Activated naive CD4-positive, alpha-beta T cell (primary cell): ENCODE measurements at places on chromosomes 1 and 21.
A peak's percentile ranks its signal among the peaks of the same experiment; 100 is the strongest.

- DNase-seq, result no peak
These were observed 175.9 kb downstream of the PAPPA2 start for GRCh38 chr1:176638713-176639526.

DNA sequence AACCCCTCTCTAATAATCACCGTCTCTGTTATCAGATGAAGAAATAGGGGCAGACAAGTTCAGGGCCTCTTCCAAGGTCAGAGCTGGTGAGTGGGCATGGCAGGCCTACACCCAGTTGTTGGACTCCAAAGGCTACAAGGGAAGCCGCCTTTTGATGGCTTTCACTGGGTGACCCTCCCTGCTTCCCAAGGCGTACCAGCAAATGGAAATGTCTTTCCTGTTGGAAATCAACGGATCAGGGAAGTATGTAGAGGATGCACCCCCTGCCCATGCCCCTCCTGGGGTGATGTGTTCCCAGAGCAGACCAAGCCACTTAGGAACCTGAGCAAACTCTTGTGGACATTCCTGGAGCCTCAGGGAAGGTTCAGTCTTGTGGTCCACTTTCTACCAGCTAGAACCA is 47.4 kb downstream of the LGR6 start:
- no peak for DNase-seq

DNA sequence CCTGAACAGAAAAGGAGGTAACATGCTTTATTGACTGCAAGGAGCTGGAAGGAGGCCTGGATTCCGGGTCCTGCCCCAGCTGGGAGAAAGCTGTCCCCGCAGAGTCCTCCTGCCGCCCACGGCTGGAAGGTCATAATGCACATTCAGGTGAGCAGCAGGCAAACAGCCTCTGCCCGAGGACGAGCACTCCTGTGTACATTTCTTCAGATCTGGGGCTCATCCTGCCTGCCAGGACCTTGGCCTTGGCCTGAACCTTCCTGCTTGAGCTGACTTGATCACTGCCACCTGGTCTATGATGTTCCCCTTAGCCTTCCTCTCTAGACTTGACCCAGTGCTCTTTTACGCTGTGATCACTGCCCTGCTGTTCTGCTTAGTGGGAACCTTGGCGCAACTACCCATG is 17.9 kb upstream of the ZNF436 start:
- DNase-seq, result no peak

DNA sequence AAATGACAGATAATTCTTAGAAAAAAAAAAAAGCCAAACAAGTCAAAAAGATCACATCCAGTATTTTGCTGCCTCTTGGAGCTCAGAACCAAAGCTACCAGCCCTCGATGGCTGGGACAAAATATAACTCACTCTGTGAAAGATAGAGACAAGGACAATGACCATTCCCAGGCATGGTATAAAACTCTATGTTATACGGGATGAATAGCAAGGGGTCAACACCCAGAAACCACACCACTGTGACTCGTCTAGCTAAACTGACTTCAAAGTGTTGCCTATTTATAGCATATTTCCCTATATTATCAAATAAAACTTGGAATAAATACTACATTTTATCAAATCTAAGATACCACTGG is 10.1 kb downstream of the TMEM63A start:
- no peak for DNase-seq

DNA sequence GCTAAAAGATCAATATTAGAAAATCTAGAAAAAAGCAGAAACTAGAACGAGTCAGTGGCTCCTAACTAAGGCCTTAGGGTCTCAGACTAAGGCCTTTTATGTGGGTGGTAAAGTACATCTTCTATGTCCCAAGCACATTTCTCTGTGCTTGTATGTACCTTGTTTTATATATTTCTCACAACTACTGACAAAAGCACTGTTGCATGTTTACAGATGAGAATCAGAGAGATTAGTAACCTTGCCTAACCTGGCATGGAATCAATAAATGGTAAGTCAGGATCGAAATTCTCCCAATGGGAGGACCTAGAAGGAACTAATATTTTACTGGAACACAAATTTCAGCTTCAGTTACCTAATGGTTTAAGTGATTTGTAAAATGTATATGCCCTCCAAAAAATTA is 160.9 kb downstream of the FGGY start:
- no peak for DNase-seq

DNA sequence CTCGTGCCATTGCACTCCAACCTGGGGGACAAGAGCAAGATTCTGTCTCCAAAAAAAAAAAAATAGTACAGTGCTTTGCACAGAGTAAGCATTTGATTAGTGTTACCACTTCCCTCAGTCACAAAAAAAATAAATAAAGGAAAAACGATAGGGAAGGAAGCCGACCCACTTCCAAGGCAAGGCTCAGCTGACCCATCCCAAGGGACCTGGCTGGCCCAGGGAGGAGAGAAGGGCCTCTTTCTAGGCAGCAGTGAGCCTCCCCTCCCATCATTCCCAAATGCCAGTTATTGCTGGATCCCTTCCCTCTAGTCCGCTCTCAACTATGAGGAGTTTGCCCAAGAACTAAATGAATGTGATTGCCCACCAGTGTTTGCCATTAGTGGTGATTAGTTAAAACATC is 77.8 kb downstream of the TMEM53 start:
- no peak for DNase-seq

DNA sequence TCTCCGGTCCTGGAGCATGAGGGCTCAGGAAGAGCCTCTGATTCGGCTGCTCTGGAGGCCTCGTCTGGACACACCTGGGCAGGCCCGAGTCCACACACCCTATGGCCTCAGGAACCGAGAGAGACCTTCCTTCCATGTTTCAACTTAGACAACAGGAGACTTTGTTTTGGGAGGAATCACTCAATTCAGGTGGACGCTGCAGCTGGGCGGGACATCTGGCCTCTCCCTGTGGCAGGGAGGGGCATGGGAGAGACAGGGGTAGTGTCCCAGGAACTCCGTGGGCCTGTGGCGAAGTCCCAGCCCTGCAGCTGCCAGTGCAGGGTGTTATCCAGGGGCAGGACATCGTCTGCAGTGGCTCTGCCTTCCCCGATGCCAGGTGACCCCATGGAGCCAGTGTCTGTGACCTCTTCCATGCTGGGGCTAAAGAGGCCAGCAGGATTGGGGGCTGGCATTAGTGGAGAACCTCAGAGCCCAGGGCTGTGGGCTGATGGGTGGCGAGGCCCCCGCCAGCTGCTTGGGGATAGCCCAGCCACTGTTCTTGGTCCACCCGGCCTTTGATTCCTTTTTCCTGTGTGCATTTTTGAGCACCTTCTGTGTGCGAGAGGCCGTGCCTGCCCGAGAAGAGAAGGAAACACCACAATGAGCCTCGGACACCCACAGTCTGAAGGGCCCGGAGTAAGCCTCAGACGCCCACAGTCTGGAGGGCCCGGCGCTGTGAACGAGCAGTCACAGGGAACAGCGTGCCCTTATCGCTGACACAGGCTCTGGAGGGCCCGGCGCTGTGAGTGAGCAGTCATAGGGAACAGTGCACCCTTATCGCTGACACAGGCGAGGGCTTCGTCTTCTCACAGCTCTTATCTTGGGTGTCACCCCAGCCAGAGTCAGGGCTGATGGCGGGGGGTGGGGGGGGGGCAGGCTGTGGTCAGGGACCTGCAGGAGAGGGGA is 6.2 kb downstream of the COL18A1 start:
- no peak for DNase-seq

- no peak for DNase-seq
These were observed 242.5 kb upstream of the SGIP1 start for GRCh38 chr1:66291531-66291864.

GRCh38 chr1:84918726-84919336 is 25.8 kb upstream of the LPAR3 start:
- no peak for DNase-seq

GRCh38 chr1:225371366-225372010 is 56.4 kb downstream of the LBR start:
- DNase-seq, result no peak

DNA sequence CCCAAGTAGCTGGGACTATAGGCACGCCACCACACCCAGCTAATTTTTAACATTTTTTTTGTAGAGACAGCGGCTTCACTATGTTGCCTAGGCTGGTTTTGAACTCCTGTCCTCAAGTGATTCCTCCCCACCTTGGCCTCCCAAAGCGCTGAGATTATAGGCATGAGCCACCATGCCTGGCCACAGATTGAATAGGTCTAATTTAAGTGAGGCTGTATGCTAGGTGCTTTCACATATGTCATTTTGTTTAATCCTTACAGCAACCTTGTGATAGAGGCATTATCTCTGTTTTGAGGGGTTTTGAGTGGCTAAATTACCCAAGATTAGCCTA is 7.2 kb downstream of the INTS3 start:
- DNase-seq, result no peak

GRCh38 chr1:111814305-111814628 is 58.6 kb downstream of the DDX20 start:
- no peak for DNase-seq

GRCh38 chr1:70979881-70980280 is 67.7 kb downstream of the PTGER3 start:
- no peak for DNase-seq

DNA sequence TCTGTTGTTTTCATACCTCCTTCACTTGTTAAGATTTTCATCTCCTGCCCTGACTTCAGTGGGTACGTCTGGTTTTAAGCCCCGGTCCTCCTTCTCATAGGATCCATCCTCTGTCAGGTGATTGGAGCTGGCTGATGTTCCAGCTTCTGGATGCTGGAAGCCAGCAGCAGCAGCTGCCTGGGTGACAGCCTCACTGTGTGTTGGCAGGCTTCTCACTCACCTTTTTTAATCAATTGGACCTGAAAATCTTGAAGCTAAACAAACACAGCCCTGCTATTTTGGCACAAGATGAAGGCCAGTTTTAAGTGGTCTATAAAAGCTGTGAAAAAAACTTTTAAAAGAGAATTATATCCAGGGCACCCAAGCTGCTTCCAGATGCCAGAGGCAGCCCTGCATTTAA is 181.0 kb downstream of the DISC1 start:
- DNase-seq, result no peak

- DNase-seq, result peak; percentile 56
These were observed 30.9 kb downstream of the SNAP47 start for GRCh38 chr1:227766015-227766634.

DNA sequence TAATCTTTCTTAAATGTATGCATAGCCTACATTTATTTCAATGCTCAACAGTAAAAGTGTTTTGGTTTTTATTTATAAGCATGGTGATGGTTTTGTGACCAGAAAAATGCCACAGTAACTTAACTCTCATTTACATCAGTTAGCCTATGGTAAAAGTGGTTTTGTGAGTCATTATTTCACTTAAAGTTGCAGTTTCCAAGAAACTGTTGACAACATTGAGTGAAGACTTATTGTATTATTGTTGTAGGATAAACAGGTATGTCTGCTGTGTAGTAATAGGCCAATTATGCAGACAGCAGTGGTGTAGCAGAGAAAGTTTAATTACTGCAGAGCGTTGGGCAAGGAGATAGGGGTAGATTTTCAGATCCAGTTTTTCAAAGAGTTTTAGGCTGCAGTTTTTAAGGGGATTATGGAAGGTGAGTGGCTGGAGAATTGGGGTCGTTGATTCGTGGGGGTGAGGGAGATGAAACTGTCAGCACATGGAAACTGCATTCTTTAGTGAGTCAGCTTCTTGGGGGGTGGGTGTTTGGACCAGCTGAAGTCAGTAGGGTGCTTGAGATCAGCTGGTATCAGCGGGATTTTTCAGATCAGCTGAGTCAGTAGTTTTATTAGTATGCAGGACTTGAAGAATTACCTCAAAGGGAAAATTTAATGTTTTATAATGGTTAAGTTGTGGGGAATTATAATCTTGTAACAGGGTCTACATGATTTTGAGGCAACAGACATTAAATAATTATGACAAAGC is 168.7 kb upstream of the FMN2 start:
- DNase-seq, result no peak

DNA sequence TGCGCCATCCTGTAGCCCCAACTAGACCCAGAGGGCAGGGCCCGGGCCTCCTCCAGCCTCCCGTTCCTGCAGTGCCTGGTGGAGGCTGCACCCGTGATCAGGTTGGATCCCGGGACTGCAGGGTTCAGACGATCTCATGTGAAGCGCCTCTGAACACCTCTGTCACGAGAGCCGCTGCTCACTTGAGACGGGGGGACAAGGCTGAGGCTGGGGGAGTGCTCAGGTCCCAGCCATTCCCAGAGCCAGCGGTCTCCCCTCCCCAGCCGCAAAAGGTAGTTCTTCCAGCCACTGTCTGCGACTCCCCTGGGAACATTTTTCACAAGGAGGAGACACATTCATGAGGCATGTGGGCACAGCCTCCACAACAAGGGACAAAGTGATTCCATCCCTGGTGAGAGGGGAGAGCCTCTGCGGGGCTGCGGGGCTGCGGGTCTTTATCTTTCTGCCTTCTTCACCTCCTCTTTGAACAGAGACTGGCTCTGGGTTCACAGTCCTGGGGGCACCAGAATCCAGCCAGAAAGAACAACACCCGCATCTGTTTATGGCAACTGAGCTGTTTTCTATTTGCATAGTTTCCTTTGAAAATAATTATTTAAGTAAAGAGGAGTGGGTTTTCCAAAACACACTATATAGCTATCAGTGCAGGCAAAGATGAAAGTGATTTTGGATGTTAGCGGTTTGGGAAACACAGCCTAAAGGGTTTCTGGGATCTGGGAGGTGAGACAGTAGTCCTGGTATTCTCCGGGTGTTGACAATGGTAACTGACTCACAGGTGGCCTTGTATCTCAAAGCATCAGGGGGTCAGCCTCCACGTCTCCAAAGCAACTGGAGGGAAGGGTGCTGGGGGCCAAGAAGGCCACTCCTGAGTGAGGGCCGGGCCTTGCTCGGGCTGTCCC is 13.0 kb upstream of the LDLRAP1 start:
- no peak for DNase-seq

- no peak for DNase-seq
These were observed 63.7 kb downstream of the SLC45A1 start for GRCh38 chr1:8381618-8382017.

GRCh38 chr1:209156991-209157390 is 426.5 kb upstream of the CAMK1G start:
- DNase-seq, result no peak

DNA sequence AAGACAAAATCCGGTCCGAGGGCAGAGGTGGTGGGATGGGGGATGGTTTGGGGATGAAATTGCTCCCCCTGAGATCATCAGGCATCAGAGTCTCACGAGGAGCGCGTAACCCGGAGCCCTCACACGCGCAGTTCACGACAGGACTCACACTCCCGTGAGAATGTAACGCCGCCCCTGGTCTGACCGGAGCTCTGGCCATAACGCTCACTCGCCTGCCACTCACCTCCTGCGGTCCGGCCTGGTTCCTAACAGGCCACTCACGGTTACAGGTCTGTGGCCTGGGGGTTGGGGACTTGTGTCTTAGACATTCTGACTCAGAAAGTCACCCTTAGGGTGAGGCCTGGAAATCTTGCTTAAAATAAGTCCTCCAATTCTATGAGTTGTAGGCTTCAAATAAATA is 19.8 kb downstream of the MAP1LC3C start:
- no peak for DNase-seq

DNA sequence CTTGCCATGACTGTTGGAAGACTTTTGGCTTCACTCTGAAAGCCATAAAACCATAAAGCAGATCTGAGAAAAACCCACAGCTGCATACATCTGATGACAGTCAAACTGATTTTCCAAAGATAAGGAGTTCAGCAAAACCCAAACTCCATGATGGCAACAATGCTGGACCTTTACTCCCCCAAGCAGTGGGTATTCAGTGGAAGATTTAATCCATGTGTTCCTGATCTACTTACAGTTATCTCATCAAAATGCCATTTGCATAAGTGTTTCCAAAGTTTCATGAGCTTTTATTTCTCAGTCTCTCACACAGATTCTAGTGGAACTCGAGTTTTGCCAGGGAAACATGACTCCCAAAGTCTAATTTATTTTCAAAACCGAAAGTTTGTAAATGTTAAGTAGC is 184.9 kb downstream of the ZC3H11B start:
- no peak for DNase-seq

- no peak for DNase-seq
These were observed 50.1 kb downstream of the ZNF281 start for GRCh38 chr1:200359610-200360163.

GRCh38 chr1:110765640-110766335 is 91.0 kb upstream of the KCNA3 start:
- peak; percentile 26 for DNase-seq
